ENCODE measurements at places on chromosomes 6 and 20. TPM values are rescaled to one million over a fixed set of nuclear protein-coding genes. Genes with fewer than 3 reads are reported as not detected.
A peak's percentile ranks its signal among the peaks of the same experiment; 100 is the strongest.

GRCh38 chr20:34663213-34663943 lies 13.5 kb downstream of the PIGU start:
- no peak overlapping the region for H3K27ac ChIP-seq
- H3K27me3 ChIP-seq, result no peaks in the 10 kb centered on the region
- no peaks in the 10 kb centered on the region for H3K36me3 ChIP-seq

DNA sequence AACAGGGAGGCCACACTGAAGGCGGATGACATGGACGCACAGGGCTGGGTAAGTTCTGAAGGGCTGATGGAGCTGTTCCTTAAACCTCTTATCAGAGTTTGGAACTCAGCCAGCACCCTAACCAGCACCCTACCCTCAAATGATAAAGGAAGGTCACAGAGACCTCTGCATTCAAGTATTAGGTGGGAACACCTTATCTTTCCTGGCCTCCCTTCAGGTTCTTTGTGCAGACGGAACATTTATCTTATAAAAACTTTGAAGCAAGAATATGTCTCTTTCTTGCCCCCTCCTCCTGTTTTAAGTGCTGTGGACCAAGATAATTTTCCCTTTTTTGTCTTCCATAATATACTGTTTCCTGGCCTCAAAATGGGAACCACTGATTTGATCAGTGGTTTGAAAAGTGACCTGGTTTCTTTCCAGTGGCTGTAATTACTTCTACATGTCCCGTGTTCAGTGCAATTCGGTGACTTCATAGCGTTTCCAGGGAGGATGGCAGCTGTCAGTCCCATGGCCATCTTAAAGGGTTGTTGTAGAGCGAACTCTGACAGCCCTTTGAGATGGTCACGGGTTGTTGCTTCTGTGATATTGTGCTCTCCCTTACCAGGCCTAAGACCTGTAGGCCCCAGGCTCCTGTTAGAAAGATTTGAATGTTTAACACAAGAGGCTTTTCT lies 213.2 kb upstream of the MYLIP start:
- H3K4me1 ChIP-seq, result no peaks in the 10 kb centered on the region
- H3K36me3 ChIP-seq, result no peaks in the 10 kb centered on the region
- H3K4me3 ChIP-seq, result no peak overlapping the region
- no peak for DNase-seq
- no peaks in the 10 kb centered on the region for H3K27me3 ChIP-seq

DNA sequence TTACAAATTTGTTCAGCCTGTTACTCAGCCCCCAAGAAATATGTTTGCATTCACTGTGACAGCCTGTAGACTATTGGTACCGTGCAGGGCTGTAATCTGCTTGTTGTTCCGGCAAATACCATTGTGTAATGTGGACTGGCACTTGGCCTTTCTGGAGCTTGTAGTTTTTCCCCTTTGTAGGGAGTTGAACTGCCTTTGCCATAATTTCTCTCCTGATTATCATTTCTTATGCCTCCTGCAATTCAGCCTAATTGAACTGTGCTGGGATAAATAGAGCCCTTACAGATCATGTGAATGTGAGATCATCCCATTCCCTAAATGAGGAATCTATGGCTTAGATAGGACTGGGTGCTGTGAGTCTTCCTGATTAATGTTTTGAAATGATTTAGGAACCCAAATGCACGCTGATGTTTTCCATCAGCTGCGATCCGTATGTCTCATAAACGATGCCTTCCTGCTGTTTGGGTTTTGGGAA lies 185.1 kb downstream of the JARID2 start:
- no peaks in the 10 kb centered on the region for H3K36me3 ChIP-seq
- no peaks in the 10 kb centered on the region for H3K27me3 ChIP-seq
- no peak overlapping the region for H3K4me3 ChIP-seq
- no peak overlapping the region for H3K27ac ChIP-seq
- H3K4me1 ChIP-seq, result peaks cover 7% of the 10 kb centered on the region

Gene CST2
- total RNA-seq, result not detected

DNA sequence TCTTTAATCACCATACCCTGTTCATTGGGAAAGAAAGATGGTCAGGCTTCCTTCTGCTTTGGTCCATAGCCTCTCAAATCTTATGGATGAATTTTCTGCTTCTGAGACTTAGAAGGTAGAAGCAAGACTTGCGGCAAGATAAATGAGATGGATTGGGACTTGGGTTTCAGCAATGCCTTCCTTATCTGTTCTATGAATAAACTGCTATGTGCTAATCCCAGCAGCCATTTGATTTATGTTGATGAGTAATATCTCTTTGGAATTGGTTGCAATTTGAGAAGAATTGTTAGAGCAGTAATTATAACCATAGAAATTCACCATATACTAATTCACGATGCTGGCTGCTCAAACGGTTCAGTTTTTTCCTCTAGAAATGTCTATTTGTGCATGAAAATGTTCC lies 48.3 kb downstream of the TXLNB start:
- no peaks in the 10 kb centered on the region for H3K27me3 ChIP-seq
- H3K36me3 ChIP-seq, result no peaks in the 10 kb centered on the region
- peaks cover 9% of the 10 kb centered on the region for H3K4me1 ChIP-seq

DNA sequence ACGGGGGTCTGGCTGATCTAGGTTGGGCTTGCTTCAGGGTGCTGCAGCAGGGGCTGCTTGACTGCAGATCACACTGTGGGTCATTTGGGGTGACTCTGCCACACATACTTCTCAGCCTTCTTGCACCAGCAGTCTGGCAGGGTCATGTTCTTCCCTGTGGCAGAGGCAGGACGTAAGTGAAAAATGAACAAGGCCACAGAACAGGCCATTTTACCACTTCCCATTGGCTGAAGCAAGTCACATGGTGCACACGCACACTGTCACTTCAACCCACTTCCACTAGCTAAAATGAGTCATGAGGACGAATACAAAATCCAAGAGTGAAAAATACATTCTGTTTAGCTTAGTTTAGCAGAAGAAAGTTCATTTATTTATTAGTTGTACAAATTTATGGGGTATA lies 168.6 kb upstream of the GGTLC1 start:
- H3K27me3 ChIP-seq, result no peaks in the 10 kb centered on the region
- H3K36me3 ChIP-seq, result no peaks in the 10 kb centered on the region

GRCh38 chr6:56370561-56371211 lies 123.3 kb upstream of the COL21A1 start:
- peak; percentile 89 for DNase-seq
- H3K4me3 ChIP-seq, result no peak overlapping the region
- no peaks in the 10 kb centered on the region for H3K36me3 ChIP-seq
- H3K4me1 ChIP-seq, result peaks cover 21% of the 10 kb centered on the region
- H3K27me3 ChIP-seq, result no peaks in the 10 kb centered on the region

Gene TBXT
- not detected for total RNA-seq

Gene CCN6
- not detected for total RNA-seq

Gene TNFRSF6B
- 0.83 TPM for total RNA-seq

DNA sequence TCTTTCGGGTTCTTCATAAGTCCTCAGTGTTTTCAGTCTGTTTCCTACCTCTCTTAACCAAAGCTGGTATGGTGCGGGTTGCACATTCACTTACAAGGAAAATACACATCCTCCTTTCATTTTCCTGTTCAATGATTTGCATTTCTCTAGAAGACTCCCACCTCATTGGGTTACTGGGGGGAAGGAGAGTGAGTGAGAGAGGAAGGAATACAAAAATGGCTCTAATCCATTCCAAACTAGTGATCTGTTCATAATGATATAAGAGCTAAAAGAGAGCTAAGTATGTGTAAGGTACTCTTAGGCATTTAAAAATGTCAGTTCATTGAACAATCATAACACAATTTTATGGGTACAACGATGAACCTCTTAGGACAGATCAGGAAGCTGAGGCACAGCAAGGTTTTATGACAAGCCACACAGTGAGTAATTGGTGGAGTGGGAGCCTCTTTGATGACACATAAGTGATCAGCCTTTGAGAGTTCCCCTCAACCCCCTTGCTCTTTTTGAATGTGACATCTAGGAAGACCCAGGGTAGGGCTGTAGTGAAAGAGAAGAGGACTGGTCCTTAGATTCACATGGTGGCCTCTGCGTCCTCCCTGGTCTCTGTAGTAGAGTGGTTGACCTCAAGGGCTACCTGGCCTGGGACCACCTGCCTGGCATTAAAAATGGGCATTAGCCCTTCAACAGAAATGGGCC lies 328.4 kb upstream of the SOX4 start:
- no peak overlapping the region for H3K4me3 ChIP-seq
- H3K36me3 ChIP-seq, result no peaks in the 10 kb centered on the region
- H3K4me1 ChIP-seq, result no peaks in the 10 kb centered on the region
- no peaks in the 10 kb centered on the region for H3K27me3 ChIP-seq
- no peak overlapping the region for H3K27ac ChIP-seq
